ENCODE measurements at places on chromosomes 16 and 17.

- no peak for DNase-seq
These were observed 539.3 kb upstream of the CDH5 start for GRCh38 chr16:65827231-65827630.

- no peak for DNase-seq
These were observed 271.0 kb downstream of the C16orf95 start for GRCh38 chr16:87046235-87046634.

DNA sequence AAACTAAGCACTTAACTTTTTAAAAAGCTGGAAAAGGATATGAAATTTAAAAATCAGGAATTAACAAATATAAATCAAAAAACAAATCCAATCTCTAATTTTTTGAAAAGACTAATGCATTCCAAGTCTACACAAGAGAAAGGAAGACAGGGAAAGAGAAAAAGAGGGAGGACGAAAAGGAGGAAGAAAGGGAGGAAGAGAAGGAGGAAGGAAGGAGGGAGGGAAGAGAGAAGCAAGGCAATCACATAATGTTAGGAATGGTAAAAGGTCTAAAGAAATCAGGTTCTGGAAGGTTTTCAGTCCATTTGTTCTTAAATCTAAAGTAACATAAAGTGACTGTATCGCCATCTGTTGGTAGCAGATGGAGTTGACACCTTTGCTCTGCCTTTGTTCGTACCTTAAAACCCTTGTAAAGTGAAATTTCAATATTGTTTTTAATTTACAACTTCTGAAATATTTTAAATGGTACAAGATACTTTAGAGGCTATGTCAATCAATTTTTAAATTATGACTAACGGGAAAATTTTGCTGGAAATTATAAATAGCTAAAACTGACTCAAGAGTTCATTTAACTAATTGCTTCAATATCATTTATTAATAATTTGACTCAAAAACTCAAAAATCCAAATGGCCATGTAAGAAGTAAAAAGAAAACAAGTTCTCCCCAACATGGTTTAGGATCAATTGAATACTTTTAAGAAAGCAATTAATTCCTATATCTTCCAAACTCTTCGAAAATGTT is 20.4 kb upstream of the CDYL2 start:
- DNase-seq, result peak; percentile 31

DNA sequence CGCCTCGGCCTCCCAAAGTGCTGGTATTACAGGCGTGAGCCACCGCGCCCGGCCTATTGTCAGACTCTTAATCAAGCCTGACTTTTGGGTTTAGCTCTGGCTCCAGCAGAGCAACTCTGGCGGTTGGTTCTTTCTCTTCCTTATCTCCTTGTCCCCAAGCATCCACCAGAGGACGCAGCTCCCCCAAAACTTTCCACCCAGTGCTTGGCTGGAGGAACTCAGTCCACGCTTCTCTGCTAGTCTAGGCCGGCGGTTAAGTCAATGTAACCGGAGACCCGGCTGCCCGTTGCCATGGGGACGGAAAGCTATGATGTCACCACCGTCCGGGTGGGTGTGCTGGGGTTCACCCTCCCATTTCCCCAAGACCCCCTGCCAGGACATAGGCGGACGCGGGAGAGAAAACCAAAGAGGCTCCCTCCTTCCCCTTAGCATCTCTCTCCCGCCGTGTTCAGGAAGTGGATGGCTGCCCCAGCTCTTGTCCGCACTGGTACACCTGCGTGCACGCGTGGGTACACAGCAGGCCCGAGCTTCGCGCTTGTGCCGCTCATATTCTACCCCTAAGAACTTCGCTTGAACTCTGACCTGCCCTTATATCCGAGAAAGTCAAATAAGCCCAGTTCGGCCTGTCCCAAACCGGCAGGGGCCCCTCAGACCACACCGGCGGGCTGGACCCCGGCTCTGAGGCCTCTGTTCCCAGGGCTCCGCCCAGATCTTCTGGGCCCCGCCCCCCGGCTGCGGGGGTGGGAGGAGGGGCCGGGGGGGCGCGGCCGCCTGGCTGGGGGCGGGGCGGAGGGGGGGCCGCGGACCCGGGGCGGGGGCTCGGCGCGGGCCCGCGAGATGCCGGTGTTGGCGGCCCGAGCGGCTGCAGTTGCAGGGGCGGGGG is at the start of gene RND2:
Gene RND2, plus strand, starts transcription at position 825 of the 883 bp plus-strand sequence. CDS start 117 bp downstream, outside the sequence.
- peak; percentile 96 for DNase-seq

DNA sequence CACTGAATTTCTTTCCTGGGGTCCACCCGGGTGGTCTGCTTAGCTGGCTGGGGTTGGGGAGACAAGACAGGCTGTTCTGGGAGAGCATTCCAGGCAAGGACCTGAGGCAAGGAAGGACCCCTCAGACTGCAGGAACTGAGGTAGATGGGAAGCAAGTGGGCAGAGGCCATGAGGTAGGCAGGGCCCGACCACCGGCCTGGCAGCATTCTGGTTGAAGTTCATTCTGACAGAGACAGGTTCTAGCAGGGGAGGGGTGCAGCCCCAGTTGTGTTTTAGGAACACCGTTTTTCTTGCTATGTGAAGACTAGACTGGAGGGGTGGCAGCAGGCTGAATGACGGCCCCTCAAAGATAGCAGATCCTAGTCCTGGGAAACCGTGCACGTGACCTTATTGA is 17.5 kb downstream of the B9D1 start:
- no peak for DNase-seq

- DNase-seq, result no peak
These were observed 90.1 kb downstream of the XYLT1 start for GRCh38 chr16:17380613-17381012.

DNA sequence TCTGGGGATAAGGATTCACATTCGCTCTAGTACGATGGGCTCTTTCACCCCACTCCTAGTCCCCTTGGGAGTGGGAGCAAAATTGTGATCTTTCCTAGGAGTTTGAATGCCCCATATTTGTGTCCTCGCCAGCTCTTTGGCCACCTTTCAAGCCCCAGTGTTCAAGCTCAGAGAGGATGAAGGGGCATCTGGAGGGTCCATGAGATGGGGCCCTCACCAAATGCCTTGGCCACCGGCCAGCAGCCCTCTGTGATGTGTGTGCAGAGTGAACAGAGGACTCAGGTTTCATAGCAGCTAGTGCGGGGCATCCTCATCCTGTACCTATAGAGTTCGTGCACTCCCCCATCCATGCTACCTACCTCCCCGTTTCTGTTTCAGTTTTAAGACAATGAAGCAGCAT is 140.6 kb downstream of the RAB11FIP4 start:
- DNase-seq, result no peak

DNA sequence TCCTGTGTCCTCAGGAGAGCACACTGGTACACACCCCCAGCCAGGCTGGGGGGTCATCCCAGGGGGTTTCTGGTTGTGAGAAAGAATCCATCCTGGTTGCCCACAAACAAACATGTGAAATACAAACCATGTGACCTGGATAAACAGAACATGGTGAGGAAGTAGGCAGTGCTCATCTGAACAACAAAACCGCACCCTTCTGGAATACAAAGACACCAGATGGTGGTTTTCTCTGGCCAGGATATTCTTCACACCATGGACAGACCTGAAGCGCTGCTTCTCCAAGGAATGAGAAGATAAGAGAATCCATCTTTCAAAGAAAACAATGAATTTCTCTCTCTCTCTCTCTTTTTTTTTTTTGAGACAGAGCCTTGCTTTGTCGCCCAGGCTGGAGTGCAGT is 302.3 kb downstream of the SLC39A11 start:
- DNase-seq, result no peak

- peak; percentile 30 for DNase-seq
These were observed 5.2 kb upstream of the NUBP1 start for GRCh38 chr16:10738231-10739077.

DNA sequence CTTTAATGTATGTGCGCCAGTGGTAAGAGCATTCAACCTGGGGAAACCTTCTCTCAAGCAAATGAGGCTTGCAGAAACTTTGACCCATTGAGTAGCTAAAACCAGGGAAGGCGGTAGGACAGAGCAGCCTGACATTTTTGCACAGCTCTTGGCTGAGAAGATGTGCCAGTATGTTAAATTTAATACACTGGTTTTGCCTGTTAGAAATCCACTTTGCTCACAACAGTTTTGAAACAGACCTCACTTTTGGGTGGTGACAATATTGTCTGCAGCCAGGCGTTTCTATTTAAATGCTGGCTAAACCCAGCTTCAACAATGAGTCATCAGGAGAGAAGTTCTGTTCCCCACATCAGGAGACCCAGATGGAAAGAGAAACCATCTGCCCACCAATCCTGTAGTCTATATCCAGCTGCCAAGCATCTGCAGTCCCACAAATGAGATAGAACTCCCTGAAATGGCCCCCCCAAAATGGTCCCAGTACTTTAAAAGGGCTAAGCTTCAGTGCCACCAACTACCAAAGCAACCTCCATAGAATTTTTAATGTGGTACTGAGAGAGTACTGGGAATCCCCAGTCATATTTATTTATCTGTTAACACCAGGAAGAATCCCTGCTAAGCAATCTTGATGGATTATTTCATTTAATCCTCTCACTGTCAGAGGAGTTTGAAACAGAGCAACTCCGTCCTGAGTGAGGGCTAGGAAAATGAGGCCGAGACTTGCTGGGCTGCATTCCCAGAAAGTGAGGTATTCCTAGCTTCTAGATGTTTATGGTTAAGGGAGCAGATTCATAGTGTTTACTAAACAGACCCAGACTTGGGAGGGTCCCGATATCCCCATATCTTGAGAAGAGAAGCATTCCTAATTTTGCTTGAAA is 29.0 kb upstream of the CLEC3A start:
- no peak for DNase-seq

DNA sequence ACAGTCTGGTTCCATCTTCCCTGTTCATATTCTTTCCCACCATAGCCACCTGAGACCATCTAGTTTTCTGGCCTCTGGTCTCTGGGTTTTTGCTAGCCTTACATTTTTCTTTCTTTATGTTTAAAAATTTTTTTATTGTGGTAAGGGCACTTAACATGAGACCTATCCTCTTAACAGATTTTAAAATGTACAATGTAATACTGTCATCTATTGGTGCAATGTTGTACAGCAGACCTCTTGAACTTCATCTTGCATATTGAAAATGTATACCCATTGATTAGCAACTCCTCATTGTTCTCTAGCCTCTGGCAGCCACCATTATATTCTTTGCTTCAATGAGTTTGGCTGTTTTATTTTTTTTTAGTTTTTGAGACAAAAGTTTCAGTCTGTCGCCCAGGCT is 39.2 kb downstream of the ITGAM start:
- no peak for DNase-seq

DNA sequence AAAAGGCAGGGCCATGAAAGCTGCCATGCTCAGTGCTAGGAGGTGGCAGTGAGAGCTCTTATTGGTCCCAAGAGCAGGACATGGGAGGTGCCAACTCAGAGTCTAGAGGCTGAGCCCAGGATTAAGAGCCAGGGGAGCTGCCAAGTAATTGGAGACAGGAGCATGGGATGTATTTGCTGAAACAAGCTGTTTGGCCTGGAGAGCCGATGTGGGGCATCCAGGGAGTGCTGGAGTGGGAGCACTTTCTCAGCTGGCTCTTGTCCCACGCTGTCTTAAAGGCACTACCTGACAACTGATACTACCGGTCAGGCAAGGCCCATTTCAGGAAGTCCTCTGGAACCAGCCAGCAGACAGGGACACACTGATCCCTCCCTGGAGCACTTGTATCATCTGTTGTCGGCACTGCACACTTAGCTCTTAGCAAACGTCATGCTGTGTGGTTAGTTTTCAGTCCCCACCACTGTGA is 19.3 kb downstream of the ANKFN1 start:
- no peak for DNase-seq

- DNase-seq, result peak; percentile 54
These were observed 33.5 kb upstream of the BCO1 start for GRCh38 chr16:81204798-81205680.

GRCh38 chr17:17890773-17891759 is 54.3 kb upstream of the SREBF1 start:
- peak; percentile 21 for DNase-seq

- DNase-seq, result no peak
These were observed 287.4 kb downstream of the SLC39A11 start for GRCh38 chr17:72804949-72805707.

DNA sequence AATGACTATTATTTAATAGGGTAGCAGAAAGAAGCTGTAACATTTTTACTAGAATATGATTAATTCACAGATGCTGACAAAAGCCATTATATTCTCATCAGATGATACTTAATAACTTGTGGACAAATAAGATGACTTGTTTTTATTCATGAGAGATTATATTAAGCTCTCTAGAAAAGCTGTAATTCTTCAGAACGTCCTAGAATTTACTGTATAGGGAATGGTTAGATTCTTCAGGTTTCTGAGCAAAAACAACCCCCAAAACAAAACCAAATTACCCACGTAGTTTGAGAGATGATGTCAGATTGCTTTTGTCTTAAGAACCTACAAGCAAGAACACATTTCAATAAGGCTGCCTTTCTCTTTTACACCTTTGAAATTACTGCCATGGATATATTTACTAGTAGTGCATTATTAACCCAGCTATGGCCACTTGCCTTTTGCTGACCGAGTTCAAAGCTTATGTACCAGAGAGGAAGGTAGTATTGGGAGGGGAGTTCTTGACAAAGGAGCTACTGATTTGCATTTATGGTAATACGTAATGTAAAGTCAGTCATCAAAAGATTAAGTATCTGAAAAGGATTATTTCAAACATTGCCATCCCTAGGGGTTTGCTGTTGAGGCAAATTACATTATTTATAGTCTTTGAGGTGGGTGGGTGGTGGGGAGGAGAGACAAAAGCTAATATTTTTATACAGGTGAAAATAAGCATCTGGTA is 51.7 kb downstream of the NLK start:
- DNase-seq, result no peak

DNA sequence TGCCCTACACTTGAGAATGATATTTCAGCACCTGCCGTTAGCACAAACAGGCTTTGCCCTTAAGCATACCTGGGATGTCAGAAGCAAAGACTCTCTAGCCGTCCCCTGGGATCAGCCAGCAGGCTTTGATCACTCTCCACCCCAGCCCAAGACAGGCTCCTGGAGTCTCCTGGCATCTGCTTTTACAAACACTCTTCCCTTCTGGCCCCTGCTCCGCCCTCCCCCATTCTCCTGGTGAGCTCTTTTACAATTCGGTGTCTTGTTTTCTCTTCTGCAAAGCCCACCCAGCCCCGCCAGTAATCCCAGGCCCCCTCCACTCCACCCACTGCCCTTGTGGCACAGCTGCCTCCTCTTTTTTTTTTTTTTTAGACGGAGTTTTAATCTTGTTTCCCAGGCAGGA is 50.4 kb downstream of the KATNIP start:
- no peak for DNase-seq

- DNase-seq, result no peak
These were observed 82.6 kb downstream of the NOG start for GRCh38 chr17:56675876-56676660.

GRCh38 chr16:19137201-19138128 is 23.7 kb downstream of the ITPRIPL2 start:
- no peak for DNase-seq

DNA sequence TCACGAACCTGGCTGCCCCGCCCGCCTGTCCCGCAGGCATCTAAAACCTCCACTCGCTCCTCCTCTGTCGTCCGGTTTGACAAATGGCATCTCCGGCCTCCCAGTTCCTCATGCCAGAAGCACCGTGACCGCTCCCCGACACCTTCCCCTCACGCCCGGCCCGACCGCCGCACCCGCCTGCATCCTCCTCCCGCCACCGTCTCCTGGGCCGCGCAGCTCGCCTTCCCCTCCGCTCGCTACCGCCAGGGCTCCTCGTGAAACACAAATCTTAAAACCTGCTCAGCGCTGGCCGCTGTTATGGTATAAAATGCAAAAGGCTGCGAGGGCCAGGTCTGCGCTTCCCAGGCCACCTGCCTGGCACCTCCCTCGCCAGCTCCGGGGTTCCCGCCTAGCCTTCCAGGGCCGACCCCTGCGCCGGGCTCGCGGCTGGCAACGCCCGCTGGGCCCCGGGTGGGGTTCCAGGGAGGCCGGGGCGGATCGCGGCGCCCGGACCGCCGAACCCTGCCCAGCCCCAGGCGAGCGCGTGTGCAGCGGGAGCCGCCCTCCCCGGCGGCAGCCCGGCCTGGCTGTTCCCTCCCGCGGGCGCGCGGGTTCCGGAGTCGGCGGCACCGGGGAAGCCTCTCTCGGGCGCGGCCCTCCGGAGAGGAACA is 488 bp downstream of the SPSB3 start:
- DNase-seq, result no peak
